ENCODE measurements at places on chromosomes 2 and 18. TPM values are rescaled to one million over a fixed set of nuclear protein-coding genes. Genes with fewer than 3 reads are reported as not detected.

DNA sequence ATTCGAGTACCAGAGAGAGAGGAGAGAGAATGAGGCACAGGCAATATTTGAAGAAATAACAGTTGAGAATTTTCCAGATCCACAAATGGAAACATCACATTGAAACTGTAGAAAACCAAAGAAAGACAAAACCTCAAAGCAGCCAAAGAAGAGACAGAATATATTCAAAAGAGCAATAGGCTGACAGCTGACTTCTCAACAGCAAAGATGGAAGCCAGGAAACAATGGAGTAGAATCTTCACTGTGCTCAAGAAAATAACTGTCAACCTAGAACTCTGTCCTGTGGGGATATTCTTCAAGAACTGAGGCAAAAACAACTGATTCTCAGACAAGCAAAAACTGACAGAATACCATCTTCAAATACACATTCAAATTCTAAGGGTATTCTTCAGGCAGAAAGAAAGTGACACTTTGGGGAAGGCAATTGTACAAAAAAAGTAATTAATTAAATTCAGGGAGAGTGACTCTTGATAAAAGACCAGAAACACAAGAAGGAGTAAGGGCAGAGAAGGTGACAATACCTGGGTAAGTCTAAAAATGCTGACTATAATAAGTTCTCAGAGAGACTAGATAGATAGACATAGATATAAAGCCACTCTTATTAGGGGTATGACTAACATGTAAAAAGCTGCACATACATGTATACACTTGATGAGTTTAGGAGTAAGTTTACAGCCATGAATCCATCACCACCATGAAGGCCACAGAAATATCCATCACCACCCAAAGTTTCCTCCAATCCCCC lies 25.6 kb downstream of the ANKMY1 start:
- no peak overlapping the region for H3K27ac ChIP-seq
- no peak overlapping the region for H3K4me3 ChIP-seq
- peaks cover 1% of the 10 kb centered on the region for H3K36me3 ChIP-seq
- no peaks in the 10 kb centered on the region for H3K27me3 ChIP-seq
- no peaks in the 10 kb centered on the region for H3K4me1 ChIP-seq

Gene SRD5A2
- not detected for total RNA-seq

DNA sequence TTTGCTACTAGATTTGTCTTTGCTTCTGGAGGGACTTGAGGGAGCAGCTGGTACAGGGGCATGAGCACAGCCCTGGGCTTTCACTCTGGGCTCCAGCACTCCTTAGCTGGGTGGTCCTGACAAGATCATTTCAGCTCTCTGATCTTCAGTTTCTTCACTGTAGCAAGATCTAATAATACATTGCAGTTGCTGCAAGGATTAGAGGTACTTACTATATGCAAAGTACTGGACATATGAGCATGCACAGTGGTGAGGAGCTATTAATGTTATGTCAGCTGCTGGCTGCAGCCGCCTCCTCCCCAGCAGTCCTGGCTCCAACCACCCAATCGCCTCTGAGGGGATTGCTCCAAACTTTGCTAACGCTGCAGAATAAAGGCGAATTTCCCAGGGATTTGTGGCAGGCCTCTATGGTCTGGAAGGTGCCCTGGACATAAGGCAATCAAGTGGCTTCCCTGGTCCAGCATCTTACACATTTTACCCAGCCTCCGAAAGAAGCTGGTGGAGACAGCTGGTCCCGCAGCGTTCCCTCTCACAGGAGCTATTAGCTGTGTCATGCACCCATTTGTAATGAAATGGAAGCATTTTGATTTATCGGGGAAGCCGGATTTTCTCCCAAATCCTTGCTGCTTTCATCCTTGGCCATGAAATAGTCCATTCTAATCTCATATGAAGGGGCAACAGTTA lies 96.7 kb downstream of the RHOB start:
- no peaks in the 10 kb centered on the region for H3K27me3 ChIP-seq
- peaks cover 23% of the 10 kb centered on the region for H3K4me1 ChIP-seq

Gene FAM168B
- total RNA-seq: 32.4 TPM

DNA sequence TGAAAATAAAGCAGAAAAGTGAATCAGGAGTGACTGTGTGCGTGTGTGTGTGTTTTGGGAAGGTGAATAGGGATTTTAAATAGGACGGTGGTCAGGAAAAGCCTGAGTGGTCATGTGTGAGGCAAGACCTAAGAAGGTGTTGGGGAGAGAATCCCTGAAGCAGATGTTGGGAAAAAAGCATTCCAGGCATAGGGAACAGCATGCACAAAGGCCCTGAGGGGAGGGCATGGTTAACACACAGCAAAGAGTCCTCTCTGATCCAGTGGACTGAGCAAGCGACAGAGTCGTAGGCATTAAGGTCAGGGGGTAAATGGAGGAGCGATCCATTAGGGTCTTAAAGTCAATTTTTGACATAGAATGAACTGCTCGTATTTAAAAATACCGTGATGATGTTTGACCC lies 34.0 kb upstream of the OTOS start:
- no peaks in the 10 kb centered on the region for H3K36me3 ChIP-seq
- H3K4me1 ChIP-seq: no peaks in the 10 kb centered on the region
- no peak for DNase-seq
- H3K27me3 ChIP-seq: peaks cover 10% of the 10 kb centered on the region
- H3K27ac ChIP-seq: no peak overlapping the region

DNA sequence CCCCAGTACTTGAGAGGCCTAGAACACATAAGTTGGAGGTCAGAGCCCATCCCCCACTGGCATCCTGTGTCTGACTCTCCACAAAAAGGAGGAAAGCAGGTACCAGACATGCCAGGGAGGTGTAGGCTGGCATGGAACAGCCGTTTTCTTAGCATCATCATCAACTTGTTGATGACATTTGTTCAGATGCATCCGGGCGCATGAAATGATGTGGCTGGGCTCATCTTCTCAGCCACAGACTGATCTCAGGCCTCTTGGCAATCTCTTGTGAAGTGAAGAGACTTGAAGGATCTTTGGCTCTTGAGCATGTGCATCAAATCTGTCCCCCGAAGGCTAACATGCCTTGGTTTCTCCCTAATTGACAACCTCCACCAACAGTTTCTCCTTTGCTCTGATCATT lies 243.3 kb downstream of the TSN start:
- no peak overlapping the region for H3K4me3 ChIP-seq
- H3K27ac ChIP-seq: no peak overlapping the region
- DNase-seq: no peak
- no peaks in the 10 kb centered on the region for H3K27me3 ChIP-seq
- H3K4me1 ChIP-seq: no peaks in the 10 kb centered on the region

DNA sequence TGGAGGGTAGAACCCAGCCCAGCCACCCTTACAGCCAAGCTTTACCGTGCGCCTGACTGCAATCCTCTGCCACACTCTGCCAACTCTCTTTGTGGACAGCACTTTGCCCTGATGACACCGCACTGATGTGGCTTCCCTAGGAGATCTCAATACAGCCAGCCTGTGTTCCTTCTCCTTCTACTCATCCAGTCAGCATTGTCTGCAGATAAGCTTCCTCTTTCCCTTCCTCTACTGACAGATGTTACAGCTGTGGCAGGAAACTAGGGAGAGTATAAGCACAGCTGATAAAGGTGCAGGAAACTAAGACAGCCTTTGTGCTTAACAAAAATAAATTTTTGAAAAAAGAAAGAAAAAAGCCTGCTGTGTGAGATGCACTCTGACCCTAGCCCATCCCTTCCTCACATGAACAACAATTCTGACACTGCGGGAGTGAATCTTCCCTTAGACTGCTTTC lies 25.0 kb downstream of the CEP68 start:
- no peak for DNase-seq
- H3K4me3 ChIP-seq: no peak overlapping the region
- peaks cover 33% of the 10 kb centered on the region for H3K36me3 ChIP-seq

GRCh38 chr2:104863468-104864279 lies 9.8 kb downstream of the POU3F3 start:
- H3K27ac ChIP-seq: no peak overlapping the region
- peaks cover 36% of the 10 kb centered on the region for H3K27me3 ChIP-seq
- no peak overlapping the region for H3K4me3 ChIP-seq
- DNase-seq: no peak
- no peaks in the 10 kb centered on the region for H3K4me1 ChIP-seq

- H3K27ac ChIP-seq: no peak overlapping the region
- H3K36me3 ChIP-seq: no peaks in the 10 kb centered on the region
- no peaks in the 10 kb centered on the region for H3K4me1 ChIP-seq
- H3K4me3 ChIP-seq: no peak overlapping the region
Observed at GRCh38 chr18:50720325-50720674, 99.5 kb downstream of the MRO start.

Gene IL18R1
- total RNA-seq: 4.8 TPM

Gene SUMO1
- 42.7 TPM for total RNA-seq

DNA sequence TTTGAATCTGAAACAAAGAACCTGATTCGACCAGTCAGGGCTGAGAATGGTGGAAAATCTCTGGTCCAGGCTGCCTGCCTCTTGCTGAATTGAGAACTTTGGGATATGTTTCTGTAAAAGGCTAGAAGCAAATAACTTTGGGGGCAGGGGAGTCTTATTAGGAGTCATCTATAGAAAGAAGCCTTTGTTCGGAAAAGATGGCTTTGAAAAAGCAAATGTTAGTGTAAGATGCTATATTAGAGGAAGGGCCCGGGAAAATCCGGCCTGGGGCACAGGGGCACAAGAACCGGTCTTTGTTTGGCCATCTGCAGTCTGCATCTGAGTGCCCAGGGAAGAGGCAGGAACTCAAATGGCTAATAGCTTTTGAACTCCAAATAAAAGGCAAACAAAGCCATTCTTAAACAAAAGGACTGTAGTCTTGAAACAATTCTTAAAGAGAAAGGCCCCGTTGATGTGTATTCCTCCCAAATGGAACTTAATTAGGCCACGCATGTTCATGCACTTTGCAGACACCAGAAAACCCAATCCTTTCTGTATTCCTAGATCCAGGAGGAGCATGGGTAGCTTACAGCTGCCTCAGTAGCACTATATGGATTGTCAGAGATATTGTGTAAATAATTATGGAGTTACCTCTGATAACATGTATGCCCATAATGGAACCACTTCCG lies 180.0 kb upstream of the ARL4C start:
- no peak for DNase-seq
- H3K4me1 ChIP-seq: peaks cover 47% of the 10 kb centered on the region
- no peaks in the 10 kb centered on the region for H3K36me3 ChIP-seq
- no peak overlapping the region for H3K27ac ChIP-seq

DNA sequence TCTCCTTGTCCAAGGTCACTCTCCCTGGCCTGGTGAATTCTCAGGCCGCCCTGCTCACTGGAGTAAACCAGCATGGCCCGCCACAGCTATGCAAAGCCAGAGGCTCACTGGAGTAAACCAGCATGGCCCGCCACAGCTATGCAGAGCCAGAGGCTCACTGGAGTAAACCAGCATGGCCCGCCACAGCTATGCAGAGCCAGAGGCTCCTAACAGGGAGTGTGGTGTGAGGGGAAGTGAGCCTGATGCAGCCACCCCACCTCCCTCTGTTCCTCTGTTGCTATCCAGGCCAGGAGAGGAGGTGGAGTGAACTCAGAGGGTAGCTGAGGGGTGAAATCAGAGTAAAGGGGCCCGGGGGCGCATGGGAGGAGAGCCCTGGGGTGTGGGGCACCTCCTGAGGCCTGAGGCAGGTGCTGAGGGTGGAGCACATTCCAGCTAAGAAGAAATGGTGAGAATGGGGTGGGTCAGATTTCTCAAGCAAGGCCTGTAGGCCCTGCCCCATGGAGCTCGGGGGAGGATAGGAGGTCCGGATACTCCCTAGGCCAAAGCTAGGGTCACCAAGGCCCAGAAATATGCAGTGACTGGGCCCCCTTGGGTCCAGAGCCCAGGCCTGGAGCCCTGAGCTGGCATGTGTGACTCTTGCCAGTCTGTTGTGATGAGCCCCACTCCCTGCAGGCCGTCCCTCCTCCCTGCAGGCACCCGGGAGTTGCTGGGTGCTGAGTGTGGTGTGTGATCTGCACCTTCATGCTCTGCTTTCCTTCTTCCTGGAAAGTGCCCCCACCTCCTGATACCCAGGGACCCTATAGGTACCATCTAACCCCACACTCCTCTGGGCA lies 1.5 kb downstream of the ATP6V1B1 start:
- DNase-seq: no peak
- H3K27ac ChIP-seq: no peak overlapping the region
- H3K36me3 ChIP-seq: no peaks in the 10 kb centered on the region
- no peak overlapping the region for H3K4me3 ChIP-seq
- H3K27me3 ChIP-seq: no peaks in the 10 kb centered on the region

DNA sequence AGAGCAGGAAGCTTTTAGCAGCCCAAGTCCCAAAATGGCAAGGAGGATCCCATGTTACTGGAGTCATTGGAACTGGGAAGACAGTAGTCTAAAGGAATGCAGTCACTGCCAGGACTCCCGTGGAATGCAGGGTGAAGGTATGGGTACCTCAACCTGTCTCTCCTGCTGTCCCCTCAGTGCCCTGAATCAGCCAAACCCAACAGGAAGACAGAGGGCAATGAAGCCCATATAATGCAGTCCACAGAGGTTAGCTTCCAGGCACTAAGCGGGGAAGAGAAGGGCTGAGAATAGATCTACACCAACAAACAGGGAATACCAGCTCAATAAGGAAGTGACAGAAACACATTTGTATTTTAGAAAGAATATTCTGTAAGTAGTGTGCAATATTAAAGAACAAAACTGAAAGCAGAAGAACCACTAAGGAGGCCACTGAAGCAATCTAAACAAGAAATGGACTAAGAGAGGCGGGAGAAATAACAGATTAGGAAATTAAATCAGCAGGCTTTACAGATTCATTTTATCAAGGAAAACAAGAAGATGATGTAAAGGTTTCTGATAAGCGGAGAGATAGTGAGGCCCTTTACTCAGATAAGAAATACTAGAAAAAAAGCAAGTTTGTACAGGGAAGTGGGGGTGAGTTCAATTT lies 8.3 kb downstream of the NEMP2 start:
- H3K27ac ChIP-seq: no peak overlapping the region
- H3K4me3 ChIP-seq: no peak overlapping the region
- H3K27me3 ChIP-seq: no peaks in the 10 kb centered on the region
- DNase-seq: no peak

DNA sequence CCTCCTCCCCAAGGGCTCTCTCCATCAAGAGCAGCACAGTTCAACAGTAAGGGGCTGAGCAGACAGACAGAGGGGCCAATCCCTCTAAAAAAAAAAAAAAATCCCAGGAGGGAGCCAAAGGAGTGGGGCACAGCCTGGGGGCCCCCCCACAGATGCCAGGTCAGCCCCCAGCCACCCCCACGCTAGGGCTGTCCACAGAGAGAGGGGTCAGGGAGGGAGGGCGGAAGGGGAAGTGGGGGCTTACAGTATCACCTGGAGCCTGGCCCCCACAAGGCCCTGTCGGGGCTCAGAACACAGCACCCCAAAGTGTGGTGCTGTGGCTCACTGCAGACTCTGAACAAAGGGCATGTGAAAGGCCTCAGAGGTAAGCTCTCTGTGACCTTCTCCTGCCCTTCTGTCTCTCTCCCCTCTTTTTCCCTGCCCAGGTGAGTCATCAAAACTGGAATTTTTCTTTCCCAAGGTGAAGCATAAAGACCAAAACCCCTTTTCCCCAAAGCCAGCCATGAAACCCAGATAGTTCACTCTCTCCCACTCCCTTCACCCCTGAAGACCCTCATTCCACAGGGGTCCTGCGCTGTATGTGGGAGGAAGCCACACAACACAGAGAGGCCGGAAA lies 13.9 kb downstream of the BIN1 start:
- no peaks in the 10 kb centered on the region for H3K36me3 ChIP-seq
- peaks cover 17% of the 10 kb centered on the region for H3K4me1 ChIP-seq
- DNase-seq: no peak
- H3K27me3 ChIP-seq: no peaks in the 10 kb centered on the region
- H3K27ac ChIP-seq: no peak overlapping the region

Gene CPO
- 0.25 TPM for total RNA-seq

Gene C2orf76
- total RNA-seq: 5.2 TPM

GRCh38 chr2:217023611-217024010 lies 163.7 kb upstream of the TNP1 start:
- no peaks in the 10 kb centered on the region for H3K27me3 ChIP-seq
- H3K4me1 ChIP-seq: no peaks in the 10 kb centered on the region

Gene RGPD3
- 0.14 TPM for total RNA-seq

Gene GKN2
- 9.1 TPM for total RNA-seq

Gene REG1B
- total RNA-seq: not detected
